ENCODE measurements at places on chromosomes 11 and 22.

GRCh38 chr11:9367551-9367950, 16.9 kb upstream of the IPO7 start:
- DNase-seq: no peak

- no peak for DNase-seq
These were observed 77.8 kb downstream of the UBASH3B start for GRCh38 chr11:122733318-122733717.

DNA sequence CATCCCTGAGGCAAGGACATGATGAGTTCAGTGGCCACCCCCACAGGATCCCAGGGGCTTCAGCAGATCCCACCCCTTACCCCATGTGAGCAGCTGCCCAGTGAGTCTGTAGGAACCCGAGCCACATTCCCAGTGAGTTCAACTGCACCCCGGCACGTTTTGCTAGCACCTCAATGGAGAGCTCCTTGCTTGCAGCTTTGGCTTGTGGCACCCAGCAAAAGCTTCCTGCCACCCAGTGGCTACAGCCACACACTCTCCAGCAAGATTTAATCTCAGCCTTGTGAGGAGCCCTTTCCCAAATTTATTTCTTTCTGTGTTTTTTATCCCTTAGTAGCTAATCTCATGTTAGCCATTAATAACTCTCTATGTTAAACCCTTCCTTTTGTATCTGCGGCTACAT, 4.0 kb downstream of the SAA1 start:
- no peak for DNase-seq

GRCh38 chr11:58629857-58630256, 7.4 kb downstream of the CNTF start:
- no peak for DNase-seq

GRCh38 chr11:87300640-87301380, 263.1 kb downstream of the TMEM135 start:
- no peak for DNase-seq

- no peak for DNase-seq
These were observed 28.2 kb downstream of the SIK3 start for GRCh38 chr11:117070016-117070415.

GRCh38 chr11:73783483-73784020, 4.1 kb upstream of the MRPL48 start:
- DNase-seq: no peak

- no peak for DNase-seq
These were observed 1190.3 kb upstream of the RAG2 start for GRCh38 chr11:37788141-37788877.

GRCh38 chr11:29734287-29734686, 282.5 kb downstream of the KCNA4 start:
- no peak for DNase-seq

DNA sequence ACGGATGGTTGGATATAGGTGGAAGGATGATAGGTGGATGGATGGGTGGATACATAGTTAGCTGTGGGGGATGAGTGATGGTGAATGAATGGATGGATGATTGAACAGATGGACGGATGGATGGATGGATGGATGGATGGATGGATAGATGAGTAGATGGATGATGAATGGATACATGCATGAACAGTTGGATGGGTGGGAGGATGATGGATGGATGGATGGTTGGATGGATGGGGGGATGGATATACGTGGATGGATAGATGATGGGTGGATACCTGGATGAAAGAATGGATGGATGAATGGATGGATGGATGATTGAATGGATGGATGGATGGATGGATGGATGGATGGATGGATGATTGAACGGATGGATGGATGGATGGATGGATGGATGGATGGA, 68.4 kb upstream of the PRR5 start:
- no peak for DNase-seq

DNA sequence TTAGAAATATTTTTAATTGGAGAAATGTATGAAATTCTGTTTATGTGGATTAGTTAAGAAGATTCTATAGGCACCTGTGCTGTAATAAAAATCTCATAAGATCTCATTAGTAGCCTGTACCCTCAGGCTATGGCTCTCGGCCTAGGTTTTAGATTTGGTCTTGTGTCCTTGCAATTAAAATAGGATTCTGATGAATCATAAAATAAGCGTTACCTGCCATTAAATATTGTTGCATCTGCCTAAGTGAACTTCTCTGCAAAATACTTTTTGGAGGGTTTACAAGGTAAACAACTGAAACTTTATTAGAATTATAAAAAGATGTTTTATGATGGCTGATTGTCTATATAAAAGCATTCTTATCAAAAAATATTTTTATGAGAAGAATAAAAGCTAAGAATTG, 804.1 kb upstream of the ANO3 start:
- DNase-seq: no peak

DNA sequence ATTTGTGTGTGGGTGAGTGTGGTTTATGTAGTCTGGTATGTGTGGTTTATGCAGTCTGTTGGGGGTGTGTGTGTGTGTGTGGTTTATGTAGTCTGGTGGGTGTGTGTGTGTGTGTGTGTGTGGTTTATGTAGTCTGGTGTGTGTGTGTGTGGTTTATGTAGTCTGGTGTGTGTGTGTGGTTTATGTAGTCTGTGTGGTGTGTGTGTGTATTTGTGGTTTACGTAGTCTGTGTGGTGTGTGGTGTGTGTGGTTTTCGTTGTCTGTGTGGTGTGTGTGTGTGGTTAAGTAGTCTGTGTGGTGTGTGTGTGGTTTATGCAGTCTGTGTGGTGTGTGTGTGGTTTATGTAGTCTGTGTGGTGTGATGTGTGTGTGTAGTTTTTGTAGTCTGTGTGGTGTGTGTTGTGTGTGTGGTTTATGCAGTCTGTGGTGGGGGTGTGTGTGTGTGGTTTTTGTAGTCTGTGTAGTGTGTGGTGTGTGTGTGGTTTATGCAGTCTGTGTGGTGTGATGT, 26.2 kb upstream of the PARVG start:
- DNase-seq: no peak

- DNase-seq: no peak
These were observed 136.2 kb downstream of the ELP4 start for GRCh38 chr11:31645747-31646146.

- no peak for DNase-seq
These were observed 27.8 kb downstream of the FAM118A start for GRCh38 chr22:45337536-45337935.

- DNase-seq: no peak
These were observed 90.3 kb downstream of the MTMR3 start for GRCh38 chr22:29973269-29973668.

GRCh38 chr22:42437488-42438292, 5.5 kb upstream of the NFAM1 start:
- peak; percentile 76 for DNase-seq

DNA sequence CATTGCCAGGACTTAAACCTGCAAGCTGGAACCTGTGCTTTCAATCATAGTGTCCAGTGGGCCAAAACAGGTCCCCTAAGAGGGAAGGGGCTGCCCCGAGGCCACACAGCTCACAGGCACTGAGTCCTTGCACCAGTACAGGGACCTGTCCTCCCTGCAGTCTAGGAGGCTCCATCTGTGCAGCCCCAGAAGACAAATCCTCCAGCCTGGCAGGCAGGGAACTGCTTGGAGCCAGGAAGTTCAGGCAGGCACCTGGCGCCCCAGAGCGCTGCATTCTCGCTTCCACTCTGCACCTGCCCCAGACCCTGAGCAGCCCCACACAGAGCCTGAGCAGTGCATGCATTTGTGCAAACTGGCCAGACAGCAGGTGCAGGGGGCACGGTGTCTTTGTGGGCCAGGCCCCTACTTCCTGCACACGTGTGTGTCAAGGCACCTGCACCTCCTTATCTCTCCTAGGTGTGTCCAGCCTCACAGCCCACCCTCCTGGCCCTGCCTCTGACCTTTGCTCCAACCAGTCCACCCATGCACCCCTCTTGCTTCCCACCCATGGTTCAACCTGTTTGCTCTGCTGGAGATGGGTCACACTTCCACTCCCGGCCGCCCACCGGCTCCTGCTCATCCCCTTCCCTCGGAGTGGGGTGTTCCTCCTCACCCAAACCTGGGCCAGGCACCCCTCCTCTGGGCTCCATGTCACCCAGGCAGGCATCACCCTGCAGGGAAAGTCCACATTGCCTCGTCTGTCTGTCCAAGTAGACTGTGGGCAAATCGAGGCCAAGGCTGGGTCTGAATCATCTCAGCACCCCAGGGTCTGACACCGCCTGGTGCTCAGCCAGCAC, 19.0 kb downstream of the LINC01488 start:
- no peak for DNase-seq

- DNase-seq: peak; percentile 54
These were observed 26.2 kb downstream of the TCP11L1 start for GRCh38 chr11:33065445-33066178.

GRCh38 chr11:63845303-63845702, 6.4 kb downstream of the MARK2 start:
- no peak for DNase-seq

GRCh38 chr22:29983296-29983917, 96.9 kb upstream of the HORMAD2 start:
- DNase-seq: no peak

DNA sequence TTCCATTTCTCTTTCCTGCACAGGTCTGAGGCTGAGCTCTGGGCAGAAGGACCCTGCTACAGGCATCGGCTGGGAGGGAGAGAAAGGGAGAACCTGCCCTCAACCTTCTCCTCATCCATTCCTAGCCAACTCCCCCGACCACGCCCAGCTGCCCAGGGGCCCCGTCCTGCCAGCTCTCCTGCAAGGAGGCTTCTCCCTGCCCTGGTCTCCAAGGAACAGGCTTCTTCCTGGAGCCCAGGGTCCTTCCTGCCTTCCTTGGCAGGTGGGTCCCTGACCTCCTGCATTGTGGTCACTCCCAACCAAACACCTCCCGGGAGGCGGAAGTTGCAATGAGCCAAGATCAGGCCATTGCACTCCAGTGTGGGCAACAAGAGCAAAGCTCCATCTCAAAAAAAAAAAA, 12.5 kb upstream of the HMOX1 start:
- DNase-seq: no peak

GRCh38 chr11:57476757-57477506, 16.6 kb downstream of the RTN4RL2 start:
- no peak for DNase-seq

GRCh38 chr22:26139310-26139709, 30.0 kb upstream of the SEZ6L start:
- DNase-seq: no peak

DNA sequence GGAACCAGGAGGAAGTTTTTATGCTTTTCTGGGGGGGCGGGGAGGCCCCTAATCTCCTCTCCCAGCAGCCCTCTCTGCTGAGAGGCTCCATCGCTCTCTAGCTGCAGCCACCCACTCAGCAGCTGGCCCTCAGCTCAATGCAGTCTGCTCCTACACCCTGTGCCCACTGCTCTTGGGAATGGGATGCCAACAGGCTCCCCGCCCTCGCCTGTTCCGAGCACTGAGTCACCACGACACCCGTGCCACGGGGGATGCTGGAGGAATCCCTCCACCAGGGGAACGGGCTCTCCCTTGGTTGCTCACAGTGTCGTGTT, 23.5 kb upstream of the SUSD2 start:
- DNase-seq: no peak

GRCh38 chr11:119147604-119148333, 1.1 kb upstream of the ABCG4 start:
- no peak for DNase-seq

DNA sequence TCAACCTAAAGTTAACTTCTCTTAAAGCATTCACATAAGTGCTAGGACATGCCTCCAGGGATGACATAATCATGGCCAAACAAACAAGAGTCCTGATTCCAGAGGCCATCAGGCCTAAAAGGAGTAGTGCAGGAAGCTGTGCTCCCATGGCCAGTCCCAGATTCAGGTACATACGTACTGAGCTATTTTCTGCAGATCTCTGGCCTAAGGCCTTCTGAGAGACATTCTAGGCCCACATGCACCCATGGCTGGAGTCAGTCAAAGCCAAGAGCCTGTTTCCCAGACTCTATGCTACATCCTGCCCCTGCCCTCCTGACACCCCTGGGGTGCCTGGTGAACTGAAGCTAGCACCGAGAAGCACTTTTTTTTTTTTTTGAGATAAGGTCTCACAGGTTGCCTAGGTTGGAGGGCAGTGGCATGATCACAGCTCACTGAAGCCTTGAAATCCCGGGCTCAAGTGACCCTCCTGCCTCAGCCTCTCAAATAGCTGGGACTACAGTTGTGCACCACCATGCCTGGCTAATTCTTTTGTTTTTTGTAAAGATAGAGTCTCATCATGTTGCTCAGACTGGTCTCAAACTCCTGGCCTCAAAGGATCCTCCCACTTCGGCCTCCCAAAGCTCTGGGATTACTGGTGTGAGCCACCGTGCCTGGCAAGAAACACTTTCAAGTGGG, 553 bp downstream of the CD3D start:
- no peak for DNase-seq

GRCh38 chr11:61297746-61298145, 2.6 kb upstream of the VWCE start:
- no peak for DNase-seq

DNA sequence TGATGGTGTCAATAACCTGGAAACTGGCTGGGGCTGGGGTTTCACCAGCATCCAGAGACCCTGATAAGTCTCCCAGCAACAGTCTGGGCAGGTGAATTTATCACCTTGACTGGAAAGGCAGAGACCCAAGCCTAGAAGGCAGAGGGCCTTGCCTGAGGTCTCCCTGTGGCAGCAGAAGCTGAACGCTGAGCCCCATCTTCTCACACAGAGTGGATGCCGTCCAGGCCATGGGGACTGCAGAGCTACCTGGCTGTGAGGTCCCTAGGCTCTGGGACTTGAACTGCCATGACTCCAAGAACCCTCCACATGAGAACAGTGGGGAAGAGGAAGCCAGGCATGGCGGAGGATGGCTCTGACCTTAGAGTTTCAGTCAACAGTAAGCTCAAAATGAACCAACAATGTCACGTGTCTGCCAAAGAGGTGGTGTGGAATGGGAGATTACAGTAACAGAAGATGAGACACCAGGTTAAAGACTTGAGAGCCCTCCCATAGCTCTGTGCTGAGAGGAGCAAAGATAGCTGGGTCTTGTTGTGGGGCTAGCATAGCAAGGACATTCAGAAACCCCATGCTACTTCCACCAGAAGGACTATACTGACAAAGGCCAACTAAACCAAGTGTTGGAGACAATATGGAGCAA, 79.1 kb upstream of the LINC01488 start:
- DNase-seq: no peak

- DNase-seq: no peak
These were observed 98.7 kb downstream of the ABTB2 start for GRCh38 chr11:34259087-34259486.

- no peak for DNase-seq
These were observed 56.3 kb upstream of the TNRC6B start for GRCh38 chr22:40121461-40121860.

GRCh38 chr11:100927579-100927978, 202.0 kb downstream of the PGR start:
- no peak for DNase-seq

DNA sequence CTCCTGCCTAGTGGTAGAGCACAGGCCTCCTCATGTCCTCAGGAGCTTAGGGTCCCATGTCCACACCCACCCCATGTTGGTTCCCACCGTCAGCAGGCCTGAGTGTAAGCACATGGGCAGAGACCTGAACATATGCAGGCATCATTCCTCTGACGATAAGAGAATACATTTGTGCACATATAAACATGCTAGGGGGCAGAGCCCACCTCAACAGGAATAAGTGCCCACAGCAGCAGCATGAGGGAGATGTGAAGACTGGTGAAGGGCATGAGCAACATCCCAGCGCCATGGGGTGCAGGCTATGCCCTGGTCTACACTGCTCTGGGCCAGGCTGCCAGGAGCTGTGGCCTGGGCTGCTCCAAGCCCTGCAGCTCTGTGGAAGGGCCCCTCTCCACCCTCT, 16.9 kb downstream of the ADORA2A start:
- no peak for DNase-seq

Measured in activated T-helper 1 cell treated with anti-CD3 and anti-CD28 coated beads, Interleukin-2, amount 50 U/mL, for 16 hours (primary cell).